ENCODE measurements at places on chromosomes 7 and 10.

DNA sequence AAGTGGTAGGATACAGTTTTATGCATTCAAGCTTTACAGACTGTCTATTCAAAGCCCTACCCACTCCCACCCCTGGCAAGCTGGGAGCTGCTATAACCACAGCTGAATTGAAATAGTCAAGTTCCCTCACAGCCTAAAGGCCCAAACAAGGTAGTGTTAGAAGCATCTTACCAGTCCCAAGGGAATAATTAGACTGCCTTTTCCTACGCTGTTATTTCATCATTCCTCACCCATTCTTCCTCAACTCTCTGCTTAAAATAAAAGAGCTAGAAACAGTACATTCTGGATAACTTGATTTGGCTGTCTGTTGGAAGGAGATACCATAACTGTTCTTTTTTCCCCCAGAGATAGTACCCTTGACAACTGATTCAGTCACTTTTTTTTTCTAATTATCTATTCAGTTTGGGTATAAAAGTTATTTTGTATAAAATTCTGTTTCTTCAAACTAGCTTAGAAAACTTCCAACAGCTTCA, 54.0 kb downstream of the RAPGEF5 start:
- no peak for DNase-seq

DNA sequence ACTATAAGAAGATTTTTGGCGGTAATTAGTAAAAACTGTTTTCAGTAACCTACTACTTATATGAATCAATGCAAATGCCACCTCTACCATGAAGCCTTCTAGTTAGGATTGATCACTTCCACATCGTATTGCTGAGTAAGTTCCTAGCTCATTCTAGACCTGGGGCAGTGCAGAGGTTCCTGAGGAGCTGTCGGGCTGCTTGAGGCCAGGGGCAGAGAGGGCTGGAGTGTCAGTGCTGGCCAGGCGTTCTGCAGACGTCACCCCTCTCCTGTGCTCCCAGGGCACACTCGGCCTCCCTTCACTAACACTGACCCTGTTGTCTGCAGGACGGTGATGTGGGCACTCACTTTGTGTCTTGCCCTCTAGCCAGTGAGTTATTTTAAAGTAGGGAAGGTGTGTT, 275.7 kb downstream of the CELF2 start:
- DNase-seq: no peak

GRCh38 chr10:121792198-121792597, 135.6 kb downstream of the ATE1 start:
- DNase-seq: no peak

- DNase-seq: no peak
These were observed 3.9 kb downstream of the BRI3 start for GRCh38 chr7:98285157-98286092.

GRCh38 chr10:112335111-112335867, 38.6 kb upstream of the ACSL5 start:
- no peak for DNase-seq

GRCh38 chr7:40733578-40733977, 598.8 kb downstream of the SUGCT start:
- no peak for DNase-seq

- no peak for DNase-seq
These were observed 116.8 kb downstream of the LHPP start for GRCh38 chr10:124578231-124579010.

GRCh38 chr7:121167971-121168370, 160.8 kb upstream of the WNT16 start:
- no peak for DNase-seq

- DNase-seq: no peak
These were observed 69.0 kb upstream of the KMT2C start for GRCh38 chr7:152504816-152505215.

DNA sequence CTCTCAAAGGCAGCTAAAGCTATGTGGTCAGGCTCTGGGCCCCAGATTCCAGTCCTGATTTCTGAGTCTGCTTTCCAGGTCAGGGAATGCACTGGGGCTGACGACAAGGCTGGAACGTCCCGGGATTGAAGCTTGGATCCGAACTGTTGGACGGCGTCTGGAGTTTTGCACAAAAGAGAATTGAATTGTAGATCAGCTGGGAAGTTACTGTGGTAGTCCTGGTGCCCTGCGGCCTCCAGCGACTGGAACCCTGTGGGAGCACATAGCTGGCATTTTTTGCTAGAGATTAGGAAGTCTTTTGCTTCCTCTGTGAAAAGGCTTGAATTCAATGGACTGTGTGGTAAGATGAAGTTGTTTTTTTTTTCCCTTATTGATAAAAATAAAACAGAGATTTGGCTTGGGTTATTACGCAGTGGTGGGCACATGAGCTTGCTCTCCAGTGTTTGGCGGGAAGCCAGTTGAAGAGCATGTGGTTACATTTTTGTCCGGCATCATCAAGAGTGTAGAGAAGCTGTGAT, at the start of gene HK1:
Gene HK1 (plus strand): TSS at position 51 of the 518 bp plus-strand sequence.
- no peak for DNase-seq

- DNase-seq: no peak
These were observed 125.7 kb upstream of the NEBL start for GRCh38 chr10:21022821-21023220.

DNA sequence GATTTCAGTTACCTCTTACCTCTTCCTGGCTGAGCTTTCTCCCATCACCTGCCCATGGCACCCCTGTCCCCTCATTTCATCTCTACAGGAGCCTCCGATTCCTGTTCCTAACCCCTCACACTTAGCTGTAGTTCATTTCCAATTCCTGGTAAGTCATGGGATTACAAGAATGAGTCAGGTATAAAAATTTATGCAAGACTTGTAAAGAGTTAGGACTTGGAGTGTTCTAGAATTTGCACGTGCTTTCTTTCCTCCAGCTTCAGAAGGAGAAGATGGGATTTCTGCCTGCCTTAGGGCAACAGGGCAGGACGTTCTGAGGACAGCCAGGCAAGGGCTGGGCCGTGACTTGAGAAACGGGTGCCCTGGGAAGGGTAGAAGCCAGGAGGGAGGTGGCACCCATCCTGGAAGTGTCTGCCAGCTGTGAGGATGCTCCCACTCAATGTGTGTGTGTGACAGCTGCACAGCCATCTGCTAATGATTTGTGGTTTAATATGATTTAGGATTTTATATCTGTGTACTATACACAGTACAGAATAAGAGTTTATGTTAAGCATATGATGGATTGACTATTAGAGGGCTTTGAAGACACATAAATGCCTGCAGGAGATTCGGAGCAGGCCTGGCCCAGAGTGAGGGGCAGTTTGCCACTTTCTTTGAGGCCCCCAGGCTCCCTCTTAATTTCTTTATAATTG, 81.5 kb upstream of the VIPR2 start:
- DNase-seq: no peak

DNA sequence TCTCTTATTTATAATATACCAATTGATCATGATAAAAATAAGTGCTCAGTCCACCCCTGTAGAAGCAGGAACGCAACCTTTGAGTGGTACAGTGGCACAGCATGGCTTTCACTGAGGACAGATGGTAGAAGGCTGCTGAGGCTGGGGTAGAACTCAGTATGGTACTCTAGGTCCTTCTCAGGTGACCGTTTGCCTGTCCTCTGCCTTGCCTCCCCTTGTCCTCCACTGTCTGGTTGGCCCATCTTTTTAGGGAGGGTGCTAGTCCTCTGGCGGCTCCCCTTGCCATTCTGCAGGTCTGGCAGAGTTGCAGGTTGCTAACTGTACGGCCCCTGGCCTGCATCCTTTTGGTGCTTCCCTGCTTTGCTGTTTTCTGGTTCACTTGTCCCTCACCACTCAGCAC, 27.3 kb downstream of the SLC18A2 start:
- no peak for DNase-seq

GRCh38 chr10:118701529-118702323, 53.0 kb downstream of the CACUL1 start:
- DNase-seq: no peak

- no peak for DNase-seq
These were observed 1.0 kb downstream of the IGFBP3 start for GRCh38 chr7:45919993-45920459.

DNA sequence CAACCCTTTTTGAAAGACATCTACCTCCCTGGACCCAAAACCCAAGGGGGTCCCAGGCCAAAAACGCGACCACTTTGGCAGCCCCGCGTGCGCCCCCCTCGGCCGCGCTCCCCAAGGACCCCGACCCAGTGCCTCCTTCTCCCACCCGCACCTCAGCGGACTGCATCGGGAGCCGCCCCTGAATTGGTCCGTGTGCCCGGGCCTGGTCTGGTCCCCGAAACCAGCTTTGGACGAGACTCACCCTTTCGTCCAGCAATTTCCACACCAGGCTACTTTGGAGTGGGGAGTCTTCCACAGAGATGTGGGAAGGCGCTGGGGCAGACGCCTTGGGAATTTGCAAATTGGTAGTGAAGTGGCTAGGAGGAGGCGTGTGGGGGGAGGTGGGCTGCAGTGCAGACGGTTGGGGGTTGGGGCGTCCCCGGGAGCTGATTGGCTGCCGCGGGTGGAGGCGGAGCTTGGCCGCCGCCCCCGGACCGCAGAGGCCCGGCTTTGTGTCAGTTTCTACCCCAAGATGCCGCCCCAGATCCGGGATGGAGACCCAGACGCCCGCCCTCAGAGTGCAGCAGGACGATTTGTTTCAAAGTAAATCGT, 16.9 kb downstream of the TCAF1 start:
- DNase-seq: peak; percentile 80

- no peak for DNase-seq
These were observed 73.9 kb upstream of the FAM171A1 start for GRCh38 chr10:15445006-15445390.

- no peak for DNase-seq
These were observed 101.6 kb downstream of the NKX6-2 start for GRCh38 chr10:132684164-132684891.

DNA sequence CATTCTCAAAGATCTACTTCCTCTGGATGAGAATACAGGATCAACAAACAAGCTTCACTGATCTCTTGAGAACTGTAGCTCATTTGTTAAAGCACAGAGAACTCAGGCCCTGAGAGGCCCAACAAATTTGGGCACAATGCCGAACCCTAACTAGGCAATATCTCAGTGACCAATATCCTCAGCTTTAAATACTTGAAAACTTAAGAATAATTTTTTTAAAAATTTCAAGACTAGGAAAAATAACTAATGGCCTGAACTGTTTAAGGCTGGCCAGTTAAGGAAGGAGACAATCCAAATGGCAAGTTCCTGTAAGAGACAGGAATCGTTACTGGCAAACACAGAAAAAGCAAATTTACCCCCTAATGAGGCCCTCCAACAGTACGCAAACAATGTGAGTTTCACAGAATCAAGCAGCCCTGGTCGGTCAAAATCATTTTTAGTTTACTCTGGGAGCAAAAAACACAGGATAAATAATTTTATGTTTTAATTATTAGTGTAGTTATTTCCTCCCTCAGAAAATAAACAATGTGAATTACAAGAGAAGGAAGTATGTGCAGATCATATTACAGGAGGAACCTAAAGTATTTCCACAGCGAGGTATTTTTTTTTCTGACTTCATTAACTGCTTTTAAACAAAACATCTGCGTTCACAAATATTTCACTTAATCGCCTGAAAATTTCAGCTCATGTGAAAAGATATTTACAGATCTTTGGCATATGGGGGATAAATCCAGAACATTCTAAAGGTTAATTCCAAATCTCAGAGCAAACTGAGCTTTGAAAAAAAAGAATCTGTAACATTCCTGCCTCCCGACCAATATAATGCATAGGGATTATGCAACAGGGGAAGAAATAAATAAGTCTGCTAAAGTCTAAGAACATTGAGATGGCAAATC, 39.5 kb downstream of the NT5C2 start:
- DNase-seq: no peak

DNA sequence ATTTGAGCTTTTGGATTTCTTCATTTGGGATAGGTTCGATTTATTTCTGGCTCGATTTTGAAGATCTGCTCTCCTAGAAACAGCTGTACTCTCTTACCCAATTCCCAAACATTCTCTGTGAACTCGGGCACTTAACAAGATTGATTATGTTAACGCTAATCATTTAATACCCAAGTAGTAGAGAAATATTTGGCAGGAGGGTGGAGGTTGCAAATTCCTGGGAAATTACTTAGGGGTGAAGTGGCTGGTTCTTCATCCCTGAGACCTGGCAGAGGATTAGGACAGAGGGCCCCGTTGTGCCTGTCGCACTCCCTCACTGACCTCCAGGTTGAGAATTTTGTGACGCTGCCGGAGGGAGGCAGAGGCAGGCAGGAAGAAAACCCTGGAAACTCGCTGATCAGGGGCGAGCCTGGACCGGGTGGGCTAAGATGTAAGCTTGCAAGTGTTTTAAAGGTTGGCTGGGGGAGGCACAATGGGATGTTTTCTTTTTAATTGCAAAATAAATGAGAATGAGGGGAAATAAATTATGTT, 182.6 kb downstream of the TCF7L2 start:
- DNase-seq: peak; percentile 35

- DNase-seq: peak; percentile 64
These were observed 17.5 kb downstream of the ACTA2 start for GRCh38 chr10:88934900-88935672.

DNA sequence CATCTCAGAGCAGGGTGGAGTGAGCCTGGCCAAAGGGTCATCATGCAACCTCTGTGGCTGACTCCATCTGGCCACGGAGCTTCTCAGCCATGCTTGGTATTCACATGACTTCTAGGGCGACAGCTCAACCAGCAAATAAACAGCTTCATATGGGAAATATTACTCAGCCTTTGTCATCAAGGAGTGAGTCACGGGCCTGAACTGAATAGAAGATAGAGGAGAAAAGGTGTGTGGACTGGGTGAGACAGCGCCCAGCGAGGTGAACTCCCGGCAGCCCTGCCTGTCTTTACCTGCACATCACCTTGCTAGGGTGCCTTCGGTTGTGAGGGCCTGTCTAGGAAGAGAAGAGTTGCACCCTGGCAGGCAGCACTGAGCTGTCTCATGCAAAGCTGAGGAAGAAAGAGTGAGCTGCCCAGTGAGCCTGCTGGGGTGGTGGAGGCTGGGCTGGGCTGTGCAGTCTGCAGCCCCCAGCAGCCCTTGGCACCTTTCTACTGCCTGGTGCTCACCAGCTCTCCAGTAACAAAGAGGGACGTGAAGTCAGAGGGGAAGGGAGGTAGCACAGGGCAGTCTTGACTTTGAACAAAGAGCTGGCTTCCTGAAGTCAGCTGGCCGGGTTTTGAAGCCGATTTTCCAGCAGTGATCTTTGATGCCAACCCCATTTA, 114.2 kb downstream of the EGFR start:
- no peak for DNase-seq

GRCh38 chr10:5219262-5219661, 22.6 kb downstream of the AKR1C4 start:
- DNase-seq: no peak
